ENCODE measurements at places on chromosomes 3 and 15.

- DNase-seq: no peak
Observed at GRCh38 chr15:66216806-66217205, 36.7 kb downstream of the MEGF11 start.

GRCh38 chr3:171802590-171802956, 7.7 kb downstream of the PLD1 start:
- no peak for DNase-seq

DNA sequence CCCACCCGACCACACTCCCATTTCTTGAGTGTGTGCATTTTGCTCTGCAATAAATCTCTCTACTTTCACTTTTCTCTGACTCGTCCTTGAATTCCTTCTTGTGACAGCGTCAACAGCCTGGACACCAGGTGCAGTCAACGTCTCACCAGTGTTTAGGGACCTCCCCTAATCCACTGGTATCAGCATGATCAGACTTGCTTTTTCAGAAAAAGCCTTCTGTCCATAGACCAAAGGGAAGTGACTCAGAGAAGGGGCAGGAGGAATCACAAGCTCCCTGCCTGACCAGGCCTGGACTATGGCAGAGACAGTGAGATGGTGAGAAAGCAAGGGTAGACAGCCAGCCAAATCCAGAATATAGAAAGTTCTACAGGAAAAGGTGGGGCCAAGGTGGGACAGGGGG, 15.5 kb downstream of the CCR5 start:
- DNase-seq: no peak

DNA sequence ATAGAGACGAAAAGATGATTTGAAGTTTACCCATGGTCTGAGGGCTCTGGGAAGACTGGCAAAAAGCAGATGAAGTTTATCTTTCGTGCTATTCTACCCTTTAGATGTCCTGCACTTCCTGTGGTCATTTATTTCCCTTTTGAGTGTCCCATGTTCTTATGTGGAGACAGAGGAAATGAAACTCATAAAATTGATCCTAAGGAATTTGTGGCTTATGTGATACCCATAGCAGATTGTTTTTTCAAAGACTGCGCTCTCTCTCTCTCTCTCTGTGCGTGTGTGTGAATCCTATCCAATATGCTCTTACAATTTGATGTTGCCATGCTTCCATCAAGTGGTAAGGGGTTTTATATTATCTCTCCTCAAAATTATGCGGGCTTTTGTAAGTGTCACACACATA, 607.5 kb upstream of the DPPA4 start:
- no peak for DNase-seq

- no peak for DNase-seq
Observed at GRCh38 chr3:46417841-46418611, 11.0 kb downstream of the CCRL2 start.

DNA sequence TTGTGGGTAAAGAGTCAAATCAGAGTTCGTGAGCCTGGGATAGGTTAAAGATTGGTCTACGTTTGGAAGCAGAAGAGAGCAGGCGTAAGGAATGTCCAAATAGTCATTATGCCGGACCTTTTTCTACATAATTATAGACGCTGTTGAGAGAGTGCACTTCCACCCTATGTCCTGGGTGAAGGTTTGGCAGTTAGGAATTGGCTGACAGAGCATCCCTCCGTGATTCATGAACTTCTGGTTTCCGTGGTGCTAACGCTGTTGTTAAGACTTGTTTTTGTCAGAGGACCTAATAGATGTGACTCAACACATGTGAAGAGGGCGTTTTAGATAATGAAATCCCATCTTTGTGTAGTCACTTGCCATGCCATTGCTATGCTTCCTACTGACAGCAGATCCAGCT, 1.1 kb downstream of the EAF1 start:
- peak; percentile 37 for DNase-seq

DNA sequence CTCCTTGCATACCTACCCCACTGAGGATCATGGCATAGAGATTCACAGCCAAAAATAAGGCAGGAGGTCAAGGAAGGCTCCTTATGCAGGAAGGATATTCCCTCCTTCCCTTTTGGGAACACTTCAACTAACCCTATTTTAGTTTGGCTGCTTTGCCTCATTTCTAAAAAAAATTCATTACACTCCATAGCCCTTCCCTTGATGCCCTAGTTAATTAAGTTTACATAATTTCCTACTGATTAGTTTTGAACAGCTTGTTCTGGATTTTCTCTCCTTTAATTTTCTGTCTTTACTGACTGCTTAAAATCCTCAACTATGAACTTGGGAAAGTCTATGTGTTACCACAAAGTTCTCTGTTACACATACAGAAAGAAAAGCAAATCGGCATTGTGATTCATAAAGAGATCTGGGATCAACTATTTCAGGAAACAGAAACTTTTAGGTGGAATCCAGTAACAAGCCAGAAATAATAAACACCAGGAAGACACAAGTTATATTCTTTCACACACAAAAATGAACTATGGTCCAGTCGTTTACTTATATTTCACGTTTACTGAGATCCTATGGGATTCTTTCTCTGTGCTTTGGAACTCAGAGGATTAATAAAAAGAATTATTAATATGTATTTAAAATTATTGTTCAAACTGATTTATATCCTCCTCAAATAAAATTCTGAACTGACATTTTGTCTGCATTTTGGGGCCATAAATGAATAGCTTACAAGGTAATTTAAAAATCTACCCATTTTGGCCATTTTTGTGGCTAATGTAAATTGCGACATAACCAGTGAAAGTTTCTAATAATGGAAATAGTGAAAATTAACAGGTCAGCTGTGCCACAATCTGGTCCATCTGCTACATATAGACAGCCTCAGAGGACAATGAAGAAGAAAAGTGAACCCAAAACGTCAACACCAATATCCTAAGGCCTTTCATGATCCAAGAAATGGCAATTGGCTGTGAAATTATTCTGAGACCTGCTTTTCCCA, 113.8 kb downstream of the FRMD5 start:
- DNase-seq: no peak

- DNase-seq: peak; percentile 58
Observed at GRCh38 chr3:126607214-126607908, 47.6 kb downstream of the TXNRD3 start.

DNA sequence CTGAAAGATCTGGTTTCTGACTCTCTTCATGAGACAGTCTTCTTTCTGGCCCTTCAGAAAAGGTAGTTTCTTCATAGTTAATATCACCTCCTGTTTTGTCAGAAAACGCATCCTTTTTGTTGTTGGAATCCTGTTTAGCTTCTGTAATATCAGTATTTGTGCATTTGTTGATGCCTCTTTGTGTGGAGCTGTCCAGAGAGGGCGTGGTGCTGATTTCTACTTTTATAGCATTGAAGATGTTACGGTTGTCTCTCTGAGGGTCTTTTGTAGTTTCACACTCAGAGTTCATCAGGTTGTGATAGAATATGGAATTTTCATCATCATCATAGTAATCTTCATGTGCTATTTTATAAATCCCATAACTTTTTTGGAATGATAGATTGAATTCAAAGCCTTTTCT, 8.9 kb downstream of the GPR149 start:
- peak; percentile 3 for DNase-seq

DNA sequence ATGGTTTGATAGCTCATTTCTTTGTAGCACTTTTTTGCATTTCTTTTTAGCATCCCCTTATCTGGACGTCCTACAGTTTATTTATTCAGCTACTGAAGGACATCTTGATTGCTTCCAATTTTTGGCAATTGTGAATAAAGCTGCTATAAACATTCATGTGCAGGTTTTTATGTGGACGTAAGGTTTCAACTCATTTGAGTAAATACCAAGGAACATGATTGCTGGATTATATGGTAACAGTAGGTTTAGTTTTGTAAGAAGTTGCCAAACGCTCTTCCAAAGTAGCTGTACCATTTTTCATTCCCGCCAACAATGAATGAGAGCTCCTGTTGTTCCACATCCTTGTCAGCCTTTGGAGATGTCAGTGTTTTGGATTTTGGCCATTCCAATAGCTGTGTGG, 29.5 kb upstream of the ACTL6A start:
- no peak for DNase-seq

DNA sequence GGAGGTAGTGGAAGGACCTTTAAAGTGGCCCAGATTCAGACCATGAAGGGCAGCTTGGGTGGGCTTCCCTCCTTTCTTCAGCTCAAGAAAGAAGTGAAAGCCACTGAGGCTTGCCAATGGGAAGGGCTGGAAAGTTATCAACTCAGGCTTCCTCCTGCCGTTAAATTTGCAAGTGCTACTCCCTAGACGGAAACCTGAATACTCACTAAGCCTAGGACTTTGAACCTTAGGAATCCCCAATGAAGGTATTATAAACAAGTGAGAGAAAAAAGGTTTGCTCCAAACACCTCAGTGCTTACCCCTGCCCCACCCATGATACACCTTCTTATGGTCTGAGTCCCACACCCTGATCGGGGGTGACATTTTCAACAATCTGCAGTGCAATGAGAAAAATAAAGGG, 396.4 kb downstream of the SHQ1 start:
- no peak for DNase-seq

DNA sequence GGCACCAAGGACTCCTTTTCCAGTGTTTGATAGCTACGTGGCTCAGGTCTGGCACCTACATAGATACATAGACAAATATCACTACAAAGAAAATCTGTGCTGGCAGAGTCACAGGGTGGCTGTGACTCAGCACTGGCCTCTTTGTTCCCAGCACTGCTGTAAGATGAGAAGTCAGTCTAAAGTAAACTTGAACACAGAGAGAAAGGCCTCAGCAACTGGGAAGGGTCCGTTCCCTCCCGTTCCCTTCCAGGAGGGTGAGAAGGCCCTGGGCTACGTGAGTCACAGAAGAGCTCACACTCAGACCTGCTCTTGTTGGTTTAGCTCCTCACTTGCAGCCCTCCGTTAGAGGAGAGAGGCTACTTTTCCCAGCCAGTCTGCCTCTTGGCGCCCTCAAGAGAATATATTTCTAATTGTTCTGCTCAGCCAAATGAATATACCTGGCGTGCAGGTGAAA, 23.1 kb downstream of the ANXA2 start:
- DNase-seq: no peak

- DNase-seq: no peak
Observed at GRCh38 chr3:147989344-147989743, 580.2 kb downstream of the ZIC1 start.

DNA sequence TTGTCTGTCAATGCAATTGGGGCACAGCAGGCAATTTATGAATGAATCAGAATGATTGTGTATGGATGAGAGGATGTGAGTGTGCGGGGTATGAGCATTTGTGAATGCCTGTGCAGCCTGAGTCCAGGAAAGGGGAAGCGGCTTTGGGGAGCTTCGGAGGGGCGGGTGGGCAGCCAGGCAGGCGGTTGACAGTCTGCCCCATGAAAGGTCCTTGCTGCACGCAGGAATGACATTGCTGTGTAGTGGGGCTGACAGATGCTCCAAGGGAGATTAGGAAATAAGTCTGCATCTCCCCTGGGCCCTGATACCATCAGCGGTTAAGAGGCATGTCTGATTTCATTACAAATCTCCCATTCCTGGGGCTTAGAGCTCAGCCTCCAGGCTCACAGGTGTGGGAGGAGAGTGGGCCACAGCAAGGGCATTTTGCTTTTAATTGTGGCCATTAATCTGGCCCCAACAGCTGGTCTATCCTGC, 26.4 kb upstream of the TSPAN3 start:
- DNase-seq: no peak

- DNase-seq: no peak
Observed at GRCh38 chr15:51310064-51310463, 28.3 kb downstream of the CYP19A1 start.

DNA sequence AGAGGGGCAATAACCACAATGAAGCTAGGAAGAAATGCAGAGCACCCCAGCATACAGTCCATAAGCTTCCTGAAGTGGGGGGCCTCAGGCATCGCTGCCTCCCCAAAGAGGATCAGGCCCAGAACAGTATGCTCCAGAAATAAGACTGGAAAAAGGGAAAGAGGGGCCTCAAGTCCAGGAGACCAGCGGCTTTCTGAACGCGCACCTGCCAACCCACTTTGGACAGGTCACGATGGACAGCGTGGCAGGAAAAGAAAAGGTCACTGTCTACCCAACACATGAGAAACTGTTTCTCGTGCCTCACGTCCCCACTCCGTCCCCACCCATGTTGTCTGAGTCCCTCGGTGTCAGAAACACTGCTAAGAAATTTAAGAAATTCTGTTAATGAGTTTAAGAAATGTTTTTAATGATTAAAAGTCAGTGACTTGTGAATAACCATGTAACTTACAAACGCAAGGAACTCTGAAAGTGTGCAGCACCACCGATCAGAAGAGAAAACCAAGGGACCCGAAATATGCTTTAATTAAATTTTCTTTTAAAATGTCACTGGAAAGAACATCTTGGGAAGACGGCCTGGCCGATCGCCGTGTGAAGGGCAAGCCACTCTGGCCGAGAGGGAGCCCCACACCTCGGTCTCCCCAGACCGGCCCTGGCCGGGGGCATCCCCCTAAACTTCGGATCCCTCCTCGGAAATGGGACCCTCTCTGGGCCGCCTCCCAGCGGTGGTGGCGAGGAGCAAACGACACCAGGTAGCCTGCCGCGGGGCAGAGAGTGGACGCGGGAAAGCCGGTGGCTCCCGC, 1.7 kb upstream of the PPARG start:
- DNase-seq: no peak

DNA sequence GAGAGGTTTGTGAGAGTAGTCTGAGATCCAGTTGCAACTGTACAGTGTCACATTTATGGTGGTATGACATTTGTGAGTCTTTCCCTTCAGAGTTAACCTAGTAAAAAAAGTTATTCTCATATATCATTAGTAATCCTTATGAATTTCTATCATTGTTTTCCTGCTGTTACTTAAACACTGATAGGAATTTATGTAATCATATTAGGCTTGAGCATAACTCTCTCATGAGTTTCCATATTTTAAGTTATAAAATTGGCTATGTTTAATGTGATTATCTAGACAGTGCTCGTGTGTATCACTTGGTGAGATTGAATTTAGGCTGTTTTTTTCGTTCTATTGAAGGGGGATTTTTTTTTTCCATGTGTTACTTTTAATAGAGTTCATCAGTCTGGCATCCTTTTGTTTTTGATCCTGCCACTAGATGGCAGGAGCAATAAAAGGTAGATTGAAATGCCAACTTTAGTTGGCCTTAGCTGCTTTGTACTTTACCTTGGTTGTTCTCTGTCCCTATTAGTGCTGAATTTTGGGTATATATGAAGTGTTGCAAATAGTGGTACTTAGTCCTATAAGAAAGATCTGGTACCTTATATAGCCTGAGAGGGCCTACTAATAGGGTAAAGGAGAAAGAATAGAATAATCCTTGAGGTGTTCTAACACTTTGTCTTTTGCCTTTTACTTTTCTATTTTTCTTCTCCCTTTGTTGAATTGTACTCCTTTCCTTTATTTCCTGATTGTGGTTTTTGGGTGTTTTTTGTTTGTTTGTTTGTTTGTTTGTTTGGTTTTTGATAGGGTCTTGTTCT, 17.9 kb downstream of the STT3B start:
- peak; percentile 66 for DNase-seq

DNA sequence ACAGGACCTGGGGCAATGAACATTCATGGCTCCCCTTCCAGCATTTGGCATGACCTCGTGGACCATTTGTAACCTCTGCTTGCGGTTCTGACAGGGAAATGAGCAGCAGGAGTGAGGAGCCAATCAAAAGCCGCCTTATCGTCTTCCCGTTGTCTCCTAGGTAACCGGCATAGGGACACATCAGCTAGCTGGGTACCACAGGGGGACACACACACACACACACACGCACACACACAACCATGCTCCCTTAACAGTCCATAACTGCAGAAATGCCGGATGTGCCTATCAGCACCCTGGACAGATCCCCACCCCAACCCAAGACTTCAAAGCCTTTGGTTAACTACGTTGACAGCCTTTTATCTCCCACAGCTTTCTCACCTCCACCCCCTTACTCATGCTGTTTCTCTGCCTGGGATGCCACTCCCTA, 53.4 kb upstream of the CCDC174 start:
- peak; percentile 36 for DNase-seq
